ENCODE measurements at places on chromosomes 2 and 18. TPM values are rescaled to one million over a fixed set of nuclear protein-coding genes. Genes with fewer than 3 reads are reported as not detected.

SKOR2 gene
- not detected for total RNA-seq

SCTR gene
- not detected for total RNA-seq

AGXT gene
- total RNA-seq: not detected

APOB gene
- total RNA-seq: under 0.01 TPM

All from cardiac atrium fibroblast (primary cell).